ENCODE measurements at places on chromosomes 3 and 15.

- DNase-seq = no peak
Observed at GRCh38 chr3:12351145-12351544, 62.3 kb downstream of the PPARG start.

DNA sequence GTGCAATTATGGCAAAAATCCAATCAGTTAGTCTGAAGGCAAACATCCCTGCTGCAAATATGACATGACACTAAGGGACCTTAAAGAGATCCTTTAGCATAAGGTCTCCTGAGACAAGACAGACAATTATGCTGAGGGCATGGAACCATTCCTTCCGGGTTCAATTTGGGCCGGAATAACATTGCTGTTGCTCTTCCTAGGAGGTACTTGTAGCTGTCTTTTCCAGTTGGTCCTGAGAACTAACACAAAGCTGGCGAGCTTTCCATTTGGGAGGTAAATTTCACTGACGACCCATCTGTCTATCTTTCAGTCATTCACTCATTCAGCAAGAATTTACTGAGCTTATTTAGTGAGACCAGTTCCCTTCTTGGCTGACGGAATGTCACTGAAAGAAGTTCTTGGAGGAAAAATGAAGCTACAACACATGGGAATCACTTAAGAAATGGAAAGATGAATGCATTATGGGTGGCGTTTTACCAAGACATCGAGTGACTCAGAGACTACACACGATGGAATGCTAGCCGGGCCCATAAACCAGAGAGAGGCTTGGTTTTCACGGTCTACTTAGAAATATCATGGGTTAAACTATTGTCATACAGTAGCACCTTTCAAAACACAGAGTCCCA lies 215.5 kb downstream of the PDZRN3 start:
- no peak for DNase-seq

DNA sequence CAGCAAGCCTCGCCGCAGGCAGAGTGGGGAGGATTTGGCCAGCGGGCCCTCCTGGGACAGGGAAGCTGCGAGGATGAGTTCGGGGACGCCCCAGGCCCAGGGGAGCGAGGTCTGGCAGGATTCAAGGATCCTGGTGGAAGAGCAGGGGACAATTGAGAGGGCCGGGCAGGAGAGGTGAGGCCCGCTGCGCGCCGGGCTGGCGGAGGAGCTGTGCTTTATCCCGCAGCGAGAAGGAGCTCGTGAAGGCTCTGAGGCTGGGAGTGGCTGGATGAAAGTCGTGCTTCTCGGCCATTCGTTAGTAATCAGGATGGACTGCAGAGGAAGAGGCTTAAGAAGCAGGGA lies 3.6 kb downstream of the SLC51A start:
- no peak for DNase-seq

DNA sequence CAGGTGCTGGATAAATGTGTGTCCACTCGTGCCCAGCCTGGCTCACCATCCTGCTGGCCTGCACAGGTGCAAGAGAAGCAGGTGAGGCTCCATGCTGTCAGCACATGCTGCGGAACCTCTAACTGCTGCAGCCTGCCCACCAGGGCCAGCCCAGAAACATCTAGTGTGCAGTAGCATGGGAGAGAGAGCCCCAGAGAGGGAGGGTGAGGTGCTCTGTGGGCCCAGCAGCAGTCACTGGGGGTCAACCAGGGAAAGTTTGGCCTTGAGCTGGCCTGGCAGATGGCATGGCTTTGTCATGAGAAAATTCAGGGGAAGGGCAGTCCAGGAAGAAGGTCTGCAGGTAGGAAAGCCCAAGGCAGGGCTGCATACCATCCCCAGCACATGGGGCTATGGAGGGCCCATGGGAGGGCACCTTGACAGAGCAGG lies 18.2 kb upstream of the PRR23E start:
- no peak for DNase-seq

GRCh38 chr3:15932348-15933300 lies 134.8 kb upstream of the ANKRD28 start:
- DNase-seq = no peak

DNA sequence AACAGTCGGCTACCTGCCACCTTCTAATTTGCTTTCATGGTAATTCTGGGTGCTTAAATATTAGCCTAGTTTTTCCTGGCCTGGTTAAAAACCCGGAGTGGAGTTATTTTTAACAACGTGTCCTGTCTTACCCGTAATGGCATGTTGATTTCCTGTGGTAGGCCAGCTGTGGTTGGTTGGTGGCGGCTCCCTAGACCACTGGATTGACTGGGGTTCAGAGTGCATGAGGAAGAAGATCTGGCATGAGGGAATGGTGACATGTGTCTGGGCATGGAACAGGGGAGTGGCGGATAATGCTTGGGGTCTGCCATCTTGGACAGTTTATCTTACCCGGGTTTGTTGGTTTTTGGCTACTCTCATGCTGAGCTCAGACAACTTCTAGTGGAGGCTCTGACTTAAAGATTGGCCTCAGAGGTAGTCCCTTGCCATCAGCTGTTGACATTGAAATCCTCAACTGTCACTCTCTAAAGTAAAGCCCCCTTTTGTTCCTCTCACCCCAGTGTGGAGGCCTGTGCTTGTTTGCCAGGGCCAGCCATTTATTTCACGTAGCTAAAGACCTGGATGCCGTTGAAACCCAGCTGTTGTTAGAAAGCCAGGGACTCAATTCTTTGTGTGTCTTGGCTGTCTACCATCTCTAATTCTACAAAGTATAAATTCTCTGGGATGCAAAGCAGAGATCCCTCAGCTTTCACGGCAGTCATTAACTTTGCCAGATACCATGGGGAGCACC lies 81.6 kb downstream of the DNASE1L3 start:
- DNase-seq = no peak

GRCh38 chr15:48569591-48570302 lies 75.8 kb downstream of the FBN1 start:
- DNase-seq = no peak

DNA sequence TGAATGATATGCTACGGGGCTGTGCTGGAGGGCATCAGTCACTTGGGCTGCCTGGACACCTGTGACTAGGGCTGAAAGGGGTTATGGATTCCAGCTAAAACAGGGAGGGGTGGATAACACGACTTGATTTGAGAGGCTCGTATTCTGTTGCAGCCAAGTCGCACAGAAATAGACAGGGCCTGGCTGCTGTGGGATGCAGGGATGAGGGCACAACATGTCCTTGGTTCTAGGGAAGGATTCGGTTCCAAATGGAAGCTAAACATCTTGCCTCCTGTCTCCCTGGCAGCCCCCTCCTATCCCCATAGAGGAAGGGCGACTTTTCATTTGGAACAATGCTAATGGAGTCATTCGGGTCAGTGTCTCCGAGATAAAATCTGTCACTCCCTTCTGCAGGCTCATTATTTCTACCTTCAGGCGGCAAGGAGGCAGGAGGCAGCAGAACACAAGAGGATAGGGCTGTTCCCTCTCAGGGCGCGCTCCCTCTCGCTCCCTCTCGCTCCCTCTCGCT lies 433.8 kb upstream of the RBMS3 start:
- no peak for DNase-seq

DNA sequence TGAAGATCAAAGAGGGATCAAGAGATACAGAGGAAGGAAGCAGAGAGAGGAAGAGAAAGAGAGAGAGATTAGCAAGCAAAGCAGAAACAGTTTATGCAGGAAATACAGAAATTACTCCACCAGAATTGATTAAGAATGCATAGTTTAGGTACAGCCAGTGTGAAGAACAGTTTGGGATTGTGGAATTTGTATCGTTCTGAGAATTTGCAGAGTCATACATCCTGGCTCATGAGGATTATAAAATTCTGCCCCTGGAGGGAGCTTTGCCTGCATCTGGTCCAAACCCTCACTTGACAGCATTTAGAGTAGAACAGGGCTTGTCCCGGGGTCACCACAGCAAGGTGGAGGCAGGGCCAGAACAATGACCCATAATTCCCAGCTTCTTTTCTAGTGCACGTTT lies 44.1 kb downstream of the MASP1 start:
- DNase-seq = no peak

- DNase-seq = peak; percentile 86
Observed at GRCh38 chr3:157856078-157856939, 249.9 kb downstream of the SHOX2 start.

- no peak for DNase-seq
Observed at GRCh38 chr3:54541369-54541768, 386.5 kb downstream of the LRTM1 start.

GRCh38 chr15:46496491-46497115 lies 861.8 kb downstream of the SQOR start:
- no peak for DNase-seq

DNA sequence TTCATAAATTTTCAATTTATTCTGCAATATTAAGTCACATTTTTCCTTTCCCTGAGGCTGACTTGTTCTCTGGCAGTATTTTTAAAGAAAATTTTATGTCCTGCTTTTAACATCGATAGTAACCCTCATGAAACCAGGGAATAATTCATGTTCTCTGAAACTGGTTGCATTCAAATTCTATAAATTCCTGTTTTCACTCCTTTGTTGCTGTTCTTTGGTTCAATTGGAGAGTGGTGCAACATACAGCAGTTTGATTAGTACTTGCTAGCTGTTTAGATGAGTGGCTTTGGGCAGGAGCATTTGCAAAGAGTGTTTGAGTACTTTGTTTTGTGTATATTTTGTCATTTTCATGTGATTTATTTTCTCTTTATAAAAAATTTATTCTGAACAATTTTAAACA lies 19.2 kb downstream of the ZIC1 start:
- DNase-seq = no peak

DNA sequence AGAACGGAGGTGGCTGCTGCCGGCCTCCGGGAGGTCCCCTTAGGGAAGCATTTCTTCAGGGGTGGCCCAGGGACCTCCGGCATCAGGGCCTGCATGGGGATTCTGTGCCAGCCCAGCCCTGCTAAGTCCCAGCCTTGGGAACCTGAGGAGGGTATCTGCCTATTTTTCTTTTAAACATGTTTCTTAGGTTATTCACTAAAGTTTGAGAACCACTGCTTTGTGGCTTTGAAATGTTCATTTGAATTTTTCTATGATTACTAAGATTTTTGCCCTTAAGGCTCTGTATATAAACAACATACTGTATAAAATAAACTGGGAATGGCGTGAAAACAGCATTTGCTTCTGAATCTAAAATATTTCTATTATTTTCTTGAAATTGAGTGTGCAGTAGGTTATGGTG lies 24.4 kb downstream of the FAN1 start:
- DNase-seq = no peak

DNA sequence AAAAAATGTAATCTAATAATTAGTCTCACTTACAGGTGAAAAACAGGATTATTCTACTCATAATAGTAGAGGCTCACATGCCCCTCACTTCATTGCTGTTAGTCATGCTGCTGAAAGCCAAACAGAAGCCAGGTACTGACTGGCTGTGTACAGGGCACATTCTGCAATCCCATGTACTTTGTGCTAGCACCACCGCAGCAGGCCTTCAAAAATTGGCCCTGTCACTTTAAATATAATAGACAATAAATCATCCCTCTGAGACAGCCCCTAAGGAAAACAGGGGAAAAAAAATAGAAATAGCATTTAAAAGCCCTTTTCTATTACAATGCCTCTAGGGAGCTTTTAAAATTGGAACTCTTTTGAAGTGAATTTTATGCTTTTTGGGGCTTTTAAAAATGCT lies 723.8 kb downstream of the TUSC7 start:
- DNase-seq = no peak

- DNase-seq = no peak
Observed at GRCh38 chr3:143240886-143241285, 121.3 kb downstream of the CHST2 start.

- no peak for DNase-seq
Observed at GRCh38 chr15:39493424-39494067, 87.3 kb upstream of the THBS1 start.

DNA sequence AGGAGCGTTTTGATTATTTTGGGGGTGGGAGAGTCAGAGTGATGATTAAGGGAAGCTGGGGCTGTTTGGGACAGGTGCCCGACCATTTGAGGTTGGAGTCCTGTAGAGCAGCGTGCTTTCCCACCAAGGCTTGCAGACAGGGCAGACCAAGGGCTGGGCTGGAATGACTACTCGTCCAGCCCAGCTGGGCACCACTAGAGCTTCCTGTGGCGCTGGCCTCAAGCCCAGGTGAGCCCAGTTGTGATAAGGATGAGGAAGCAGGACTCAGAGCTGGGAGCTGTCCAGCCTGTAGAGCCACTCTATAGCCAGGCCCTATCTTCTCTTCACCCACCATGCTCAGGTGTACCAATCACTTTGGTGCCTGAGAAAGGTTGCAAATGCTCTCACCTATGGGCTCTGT lies 75.8 kb upstream of the ACAN start:
- DNase-seq = no peak

DNA sequence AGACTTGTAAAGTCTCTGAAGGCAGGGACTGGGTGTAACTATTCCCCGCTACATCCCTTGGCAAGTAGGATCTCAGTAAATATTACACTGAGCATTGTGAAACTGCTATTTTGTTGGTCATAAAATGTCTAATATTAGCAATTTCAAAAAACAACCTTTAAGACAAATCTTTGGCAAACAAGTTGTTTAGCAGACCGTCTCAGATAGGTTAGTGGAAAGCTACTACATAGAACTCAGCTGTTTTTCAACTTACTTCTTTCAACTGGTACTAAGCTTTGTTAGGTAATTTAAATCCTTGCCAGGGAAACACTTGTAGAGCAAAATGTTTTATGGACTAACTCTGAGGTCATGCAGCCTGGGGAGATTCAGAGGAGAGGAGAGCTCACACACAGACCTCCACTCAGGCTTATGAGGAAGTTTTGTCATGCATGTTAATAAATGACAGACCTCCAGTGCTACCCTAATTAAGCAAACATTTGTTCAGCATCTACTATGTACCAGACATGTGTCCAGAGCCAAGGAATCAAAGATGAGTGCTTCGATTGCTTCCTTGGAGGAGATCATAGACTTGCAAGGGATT lies 61.6 kb upstream of the STAC start:
- DNase-seq = no peak

DNA sequence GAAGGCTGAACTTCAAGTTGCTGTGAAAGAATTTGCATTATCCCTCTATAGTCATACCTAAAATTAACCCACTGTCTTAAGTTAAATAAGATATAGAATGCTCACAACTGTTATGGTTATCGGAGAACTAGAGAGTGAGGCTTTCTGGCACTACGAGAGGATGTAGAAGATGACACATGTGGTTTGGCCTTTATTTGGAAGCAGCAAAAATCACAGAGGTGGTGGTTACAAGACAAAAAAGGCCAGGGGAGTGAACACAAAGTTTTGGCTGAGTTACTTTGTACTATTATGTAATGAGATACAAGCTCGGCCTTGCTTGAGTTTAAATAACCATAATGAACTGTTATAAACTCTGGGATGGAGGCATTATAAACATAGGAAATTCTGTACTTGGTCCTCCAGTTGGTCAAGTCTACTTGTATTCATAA lies 78.3 kb upstream of the ICE2 start:
- DNase-seq = no peak

DNA sequence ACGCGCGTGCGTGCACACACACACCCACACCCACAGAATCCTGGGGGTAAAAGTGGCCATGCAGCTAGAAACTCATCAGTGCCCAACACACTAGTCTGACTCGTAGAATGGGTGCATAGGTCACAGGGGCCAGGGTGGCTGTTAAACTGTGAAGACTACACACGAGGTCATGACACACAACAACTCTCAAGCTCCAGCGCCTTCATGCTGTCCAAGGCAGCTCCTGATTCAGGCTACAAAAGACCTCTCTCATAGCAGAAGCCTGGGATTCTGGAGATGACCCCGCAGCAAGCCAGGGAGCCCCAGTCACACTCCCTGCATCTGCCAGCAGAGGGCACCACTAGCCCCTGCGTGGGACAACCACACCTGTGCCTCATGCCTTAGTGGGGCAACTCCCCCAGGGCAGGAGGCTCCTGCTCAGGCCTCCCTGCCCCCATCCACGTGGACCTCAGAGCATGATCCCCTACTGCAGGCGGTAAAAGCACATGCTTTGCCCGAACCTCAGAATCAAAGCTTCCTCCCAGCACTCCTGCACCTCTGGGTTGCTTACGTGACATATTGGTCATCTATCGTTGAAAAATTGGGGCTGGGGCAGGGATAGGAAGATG lies 93.1 kb downstream of the LRIG1 start:
- no peak for DNase-seq

All from NCI-H2081 treated with DMSO at 0.1 percent for 48 hours (cell line).